Bronchial epithelial cell (primary cell): ENCODE measurements at places on chromosomes 6 and 20.

- DNase-seq: no peak
These were observed 397.5 kb upstream of the ARID1B start for GRCh38 chr6:156379392-156380289.

GRCh38 chr6:135411339-135411738 lies 86.2 kb downstream of the AHI1 start:
- DNase-seq: peak; percentile 21

GRCh38 chr6:167329014-167329413 lies 4.1 kb downstream of the TTLL2 start:
- DNase-seq: no peak

DNA sequence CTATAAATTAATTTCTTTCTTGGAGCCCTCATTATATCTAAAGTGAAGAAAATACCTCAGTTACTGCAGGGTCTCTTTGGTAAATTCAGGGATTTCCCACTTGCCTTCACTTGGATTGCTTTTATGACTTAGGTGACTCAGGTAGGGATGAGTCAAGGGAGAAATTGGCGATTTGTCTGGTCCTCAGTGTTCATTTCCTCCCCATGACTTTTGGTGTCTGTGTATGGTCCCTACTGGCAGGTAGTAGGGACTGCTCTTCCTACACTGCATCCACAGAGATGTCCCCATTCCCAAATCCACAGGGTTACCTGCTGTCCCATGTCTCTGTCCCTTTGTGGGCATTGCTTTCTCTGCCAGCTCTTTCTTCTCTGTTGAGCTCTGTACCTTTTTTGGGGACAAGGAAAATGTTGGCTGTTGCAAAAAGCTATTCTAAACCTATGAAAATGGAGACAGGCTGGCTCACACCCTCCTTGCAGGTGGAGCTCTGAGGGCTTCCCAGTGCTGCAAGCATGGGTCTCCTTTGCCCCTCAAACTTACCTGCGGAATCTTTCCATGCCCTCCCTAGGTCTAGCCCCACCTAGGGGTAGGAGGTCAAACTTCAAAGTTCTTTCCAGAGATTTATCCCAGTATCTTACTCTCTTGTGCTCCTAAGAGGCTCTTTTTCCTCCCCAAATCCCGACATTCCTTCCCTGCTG lies 211.9 kb downstream of the ZNF217 start:
- peak; percentile 3 for DNase-seq

DNA sequence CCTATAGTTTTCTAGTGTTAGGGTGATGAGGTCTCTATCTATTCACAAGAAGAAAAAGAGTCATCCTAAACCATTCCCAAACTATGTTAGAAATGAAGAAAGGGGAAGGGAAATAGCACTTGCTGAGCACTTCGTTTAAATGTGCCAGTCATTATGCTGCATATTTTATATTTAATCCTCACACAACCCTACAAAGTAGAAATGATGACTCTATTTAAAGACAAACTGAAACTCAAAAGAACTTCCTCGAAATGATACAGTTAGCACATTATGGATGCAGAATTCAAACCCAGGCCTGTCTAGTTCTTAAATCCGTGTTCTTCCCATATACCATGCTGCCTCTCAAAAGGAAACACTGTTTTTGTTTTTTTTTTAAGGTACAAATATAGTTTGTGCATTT lies 174.6 kb downstream of the GMPR start:
- no peak for DNase-seq
